ENCODE measurements at places on chromosomes 6 and 20. TPM values are rescaled to one million over a fixed set of nuclear protein-coding genes. Genes with fewer than 3 reads are reported as not detected.

Gene CYP24A1
- total RNA-seq, result 0.73 TPM

Gene ZC2HC1B
- total RNA-seq, result not detected

Gene EEF1A2
- 37.6 TPM for total RNA-seq

Gene CTCFL
- total RNA-seq, result not detected

Gene FGD2
- total RNA-seq, result not detected

Gene FAM209B
- total RNA-seq, result 0.60 TPM

Gene ZFP64
- 20.3 TPM for total RNA-seq

Gene NNAT
- total RNA-seq, result 3.1 TPM

Gene MYLK2
- total RNA-seq, result 3.1 TPM

- DNase-seq, result no peak
- H3K27me3 ChIP-seq, result no peaks in the 10 kb centered on the region
- no peaks in the 10 kb centered on the region for H3K36me3 ChIP-seq
- no peak overlapping the region for H3K27ac ChIP-seq
- H3K4me1 ChIP-seq, result peaks cover 33% of the 10 kb centered on the region
- H3K4me3 ChIP-seq, result no peak overlapping the region
Observed at GRCh38 chr6:111734068-111735061, 128.7 kb upstream of the TRAF3IP2 start.

DNA sequence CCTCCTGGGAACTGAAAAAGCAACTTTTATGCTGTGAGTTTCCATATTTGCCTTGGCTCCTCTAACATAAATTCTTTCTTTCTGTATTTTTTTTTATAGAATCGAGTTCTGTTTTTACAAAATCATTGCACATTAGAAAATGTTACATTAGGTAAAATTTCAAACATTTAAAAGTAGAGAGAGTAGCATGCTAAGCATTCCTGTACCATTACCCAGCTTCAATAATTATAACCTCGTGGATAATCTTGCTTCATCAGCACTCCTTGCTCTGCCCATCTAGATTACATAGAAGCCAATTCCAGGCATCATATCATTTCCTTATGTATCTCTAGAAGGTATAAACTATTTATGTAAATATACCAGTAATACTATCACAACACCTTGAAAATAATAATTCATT lies 15.4 kb upstream of the FBXO30 start:
- no peak overlapping the region for H3K27ac ChIP-seq
- no peak overlapping the region for H3K4me3 ChIP-seq
- no peaks in the 10 kb centered on the region for H3K36me3 ChIP-seq
- DNase-seq, result peak; percentile 27

GRCh38 chr6:42627044-42627443 lies 63.2 kb downstream of the UBR2 start:
- no peak for DNase-seq
- H3K27ac ChIP-seq, result no peak overlapping the region
- H3K4me3 ChIP-seq, result no peak overlapping the region
- no peaks in the 10 kb centered on the region for H3K27me3 ChIP-seq

DNA sequence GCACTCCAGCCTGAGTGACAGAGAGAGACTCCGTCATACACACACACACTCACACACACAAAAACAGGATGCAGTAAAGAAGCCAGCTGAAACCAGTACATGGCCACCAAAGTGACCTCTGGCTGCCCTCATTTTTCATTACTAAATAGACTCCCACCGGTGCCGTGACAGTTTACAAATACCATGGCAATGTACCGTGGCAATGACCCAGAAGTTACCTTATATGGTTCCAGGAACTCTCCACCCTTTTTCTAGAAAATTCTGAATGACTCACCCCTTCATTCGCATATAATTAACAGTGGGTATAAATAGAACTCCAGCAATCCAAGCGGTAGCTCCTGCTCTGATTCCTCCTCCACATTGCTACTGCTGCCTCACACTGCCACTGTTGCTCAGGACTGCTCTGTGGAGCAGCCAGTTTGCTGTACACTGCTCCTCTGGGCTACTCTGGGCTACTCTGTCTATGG lies 57.7 kb downstream of the SNX5 start:
- no peaks in the 10 kb centered on the region for H3K36me3 ChIP-seq
- peaks cover 9% of the 10 kb centered on the region for H3K4me1 ChIP-seq
- H3K27ac ChIP-seq, result no peak overlapping the region
- DNase-seq, result peak; percentile 93

GRCh38 chr6:146339716-146340115 lies 203.9 kb upstream of the RAB32 start:
- DNase-seq, result peak; percentile 86
- no peak overlapping the region for H3K27ac ChIP-seq
- no peaks in the 10 kb centered on the region for H3K27me3 ChIP-seq
- H3K4me1 ChIP-seq, result peaks cover 8% of the 10 kb centered on the region
- no peak overlapping the region for H3K4me3 ChIP-seq

GRCh38 chr6:143241111-143241510 lies 180.4 kb downstream of the AIG1 start:
- DNase-seq, result peak; percentile 63
- H3K4me1 ChIP-seq, result no peaks in the 10 kb centered on the region
- no peaks in the 10 kb centered on the region for H3K36me3 ChIP-seq
- peak overlapping the region; percentile 32 for H3K27ac ChIP-seq

DNA sequence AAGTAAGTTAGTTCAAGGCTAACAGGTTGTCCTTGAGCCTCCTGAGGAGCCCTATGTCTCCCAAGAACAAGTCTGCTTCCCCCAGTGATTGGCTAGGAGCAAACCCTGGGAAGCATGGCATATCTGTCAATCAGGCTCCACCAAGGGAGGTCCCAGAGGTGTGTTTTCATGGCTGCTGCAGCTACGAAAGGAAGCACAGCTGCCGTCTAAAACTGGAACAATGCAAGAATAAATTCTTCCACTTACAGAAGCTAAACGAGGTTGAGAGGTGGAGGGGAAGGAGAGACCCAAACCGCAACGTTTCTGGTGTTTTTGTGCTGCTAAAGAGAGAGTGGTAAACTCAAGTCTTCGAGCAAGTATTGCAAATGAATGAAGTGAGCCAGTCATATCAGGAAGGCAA lies 4.9 kb upstream of the PTGIS start:
- no peak for DNase-seq
- peaks cover 19% of the 10 kb centered on the region for H3K4me1 ChIP-seq
- peaks cover 9% of the 10 kb centered on the region for H3K27me3 ChIP-seq
- H3K27ac ChIP-seq, result no peak overlapping the region
- no peaks in the 10 kb centered on the region for H3K36me3 ChIP-seq
- H3K4me3 ChIP-seq, result no peak overlapping the region

- no peak overlapping the region for H3K4me3 ChIP-seq
- no peaks in the 10 kb centered on the region for H3K36me3 ChIP-seq
- H3K27me3 ChIP-seq, result peaks cover 94% of the 10 kb centered on the region
Observed at GRCh38 chr6:10415617-10416480, 975 bp upstream of the TFAP2A start.

- H3K4me3 ChIP-seq, result no peak overlapping the region
- no peak overlapping the region for H3K27ac ChIP-seq
- no peaks in the 10 kb centered on the region for H3K27me3 ChIP-seq
- no peaks in the 10 kb centered on the region for H3K36me3 ChIP-seq
- no peaks in the 10 kb centered on the region for H3K4me1 ChIP-seq
Observed at GRCh38 chr6:114762145-114762544, 419.3 kb upstream of the HS3ST5 start.

DNA sequence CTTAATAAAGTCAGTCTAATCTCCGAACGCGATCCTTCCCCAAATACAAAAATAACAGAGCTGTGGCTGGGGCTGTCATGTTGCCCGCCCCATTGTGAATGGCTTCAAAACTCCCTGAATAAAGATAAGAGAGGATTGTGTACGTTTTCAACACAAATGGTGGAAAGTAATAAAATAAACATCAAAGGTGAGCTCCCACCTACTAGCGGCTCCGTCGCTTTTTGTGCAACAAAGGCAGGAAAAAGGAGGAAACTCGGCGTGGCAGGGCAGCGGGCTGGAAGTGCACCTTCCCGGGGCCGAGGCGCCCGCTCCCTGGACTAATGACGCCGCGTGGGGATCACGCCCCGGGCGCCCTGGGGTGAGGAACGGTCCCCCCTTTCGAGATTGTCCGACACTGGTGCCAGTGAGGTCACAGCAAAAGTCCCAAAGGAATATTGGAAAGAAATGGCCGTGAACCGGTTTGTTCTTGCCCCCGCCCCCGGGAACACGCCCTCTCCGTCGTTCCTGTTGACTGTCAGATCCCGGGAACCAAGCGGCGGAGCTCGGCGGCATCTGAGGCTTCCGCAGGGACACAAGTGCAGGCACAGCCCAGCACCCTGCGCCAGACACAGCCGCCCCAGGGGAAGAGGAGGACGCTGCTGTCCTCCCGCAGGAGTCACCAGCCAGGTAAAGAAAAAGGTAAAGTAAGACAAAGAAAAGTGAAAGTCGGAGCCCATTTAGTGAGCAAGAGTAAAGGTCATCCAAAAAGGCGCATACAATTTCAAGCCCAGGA lies 1.1 kb upstream of the FOXQ1 start:
- H3K4me3 ChIP-seq, result peak overlapping the region; percentile 46
- no peak overlapping the region for H3K27ac ChIP-seq
- H3K4me1 ChIP-seq, result peaks cover 14% of the 10 kb centered on the region
- no peak for DNase-seq
- no peaks in the 10 kb centered on the region for H3K36me3 ChIP-seq
- H3K27me3 ChIP-seq, result peaks cover 64% of the 10 kb centered on the region

- H3K4me1 ChIP-seq, result peaks cover 21% of the 10 kb centered on the region
- H3K4me3 ChIP-seq, result no peak overlapping the region
- H3K36me3 ChIP-seq, result no peaks in the 10 kb centered on the region
Observed at GRCh38 chr6:45586216-45587171, 208.8 kb upstream of the SUPT3H start.

DNA sequence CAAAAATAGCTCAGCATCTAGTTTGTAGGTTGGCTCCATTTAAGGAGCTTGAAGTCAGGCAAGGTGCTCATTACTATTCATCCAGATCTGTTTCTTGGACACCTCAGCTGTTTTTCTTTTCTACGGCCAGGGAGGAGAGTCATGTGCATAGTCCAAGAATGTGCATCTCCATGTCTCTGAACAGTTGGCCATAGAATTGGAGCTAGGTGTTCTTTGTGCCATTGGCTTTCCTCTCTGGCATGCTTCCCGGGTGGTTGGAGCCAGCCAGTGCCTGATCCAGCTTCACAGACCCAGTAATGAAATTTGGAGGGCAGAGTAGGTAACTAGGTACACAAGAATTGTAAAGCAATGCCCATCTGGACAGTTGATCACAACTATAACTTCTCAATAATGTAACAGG lies 21.6 kb downstream of the EYA4 start:
- no peak overlapping the region for H3K4me3 ChIP-seq
- no peaks in the 10 kb centered on the region for H3K4me1 ChIP-seq
- H3K36me3 ChIP-seq, result no peaks in the 10 kb centered on the region
- H3K27ac ChIP-seq, result no peak overlapping the region
- DNase-seq, result no peak

DNA sequence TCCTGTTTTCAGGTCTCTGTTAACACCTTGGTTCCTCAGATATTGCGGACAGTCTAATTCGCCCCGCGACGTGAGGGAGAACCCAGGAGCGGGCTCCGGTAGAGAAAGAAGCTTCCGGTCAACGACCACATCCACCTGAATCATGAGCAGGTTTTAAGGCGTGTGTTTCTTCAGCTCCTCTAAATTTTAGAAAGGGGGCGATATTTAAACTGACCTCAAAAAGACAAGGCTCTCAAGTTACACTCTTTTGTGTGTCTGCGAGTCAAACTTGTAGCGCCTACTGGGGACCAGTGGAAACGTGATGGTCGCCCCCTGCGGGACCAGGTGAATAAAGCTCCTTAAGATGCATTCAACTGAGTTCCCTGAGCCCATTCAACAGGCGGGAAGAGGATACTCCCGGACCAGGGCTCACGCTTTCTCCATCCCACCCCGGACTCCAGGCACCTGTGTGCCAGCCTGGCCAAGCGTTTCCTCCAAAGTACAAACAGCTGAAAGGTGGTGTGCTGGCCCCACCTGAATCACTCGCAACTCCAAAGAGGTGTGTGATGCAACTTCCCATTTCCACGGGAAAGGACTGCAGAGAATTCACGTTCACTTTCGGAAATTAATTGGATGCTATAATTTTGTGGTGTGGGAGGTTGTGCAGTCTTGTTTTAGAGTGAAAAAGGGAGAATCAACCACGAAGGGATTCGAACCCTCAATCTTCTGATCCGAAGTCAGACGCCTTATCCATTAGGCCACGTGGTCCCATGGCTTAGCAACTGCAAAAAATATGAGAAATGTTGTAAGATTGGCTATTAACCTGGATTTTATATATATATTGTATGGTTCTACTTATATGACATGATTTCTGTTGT lies 17.0 kb downstream of the GPX5 start:
- DNase-seq, result peak; percentile 84
- H3K36me3 ChIP-seq, result no peaks in the 10 kb centered on the region
- peak overlapping the region; percentile 59 for H3K4me3 ChIP-seq
- H3K27me3 ChIP-seq, result peaks cover 2% of the 10 kb centered on the region
- no peak overlapping the region for H3K27ac ChIP-seq

GRCh38 chr6:134472661-134473060 lies 154.7 kb upstream of the SGK1 start:
- DNase-seq, result no peak
- H3K27ac ChIP-seq, result no peak overlapping the region
- no peaks in the 10 kb centered on the region for H3K27me3 ChIP-seq
